CD4-positive, alpha-beta memory T cell (primary cell): ENCODE measurements at places on chromosomes 12 and 14.

DNA sequence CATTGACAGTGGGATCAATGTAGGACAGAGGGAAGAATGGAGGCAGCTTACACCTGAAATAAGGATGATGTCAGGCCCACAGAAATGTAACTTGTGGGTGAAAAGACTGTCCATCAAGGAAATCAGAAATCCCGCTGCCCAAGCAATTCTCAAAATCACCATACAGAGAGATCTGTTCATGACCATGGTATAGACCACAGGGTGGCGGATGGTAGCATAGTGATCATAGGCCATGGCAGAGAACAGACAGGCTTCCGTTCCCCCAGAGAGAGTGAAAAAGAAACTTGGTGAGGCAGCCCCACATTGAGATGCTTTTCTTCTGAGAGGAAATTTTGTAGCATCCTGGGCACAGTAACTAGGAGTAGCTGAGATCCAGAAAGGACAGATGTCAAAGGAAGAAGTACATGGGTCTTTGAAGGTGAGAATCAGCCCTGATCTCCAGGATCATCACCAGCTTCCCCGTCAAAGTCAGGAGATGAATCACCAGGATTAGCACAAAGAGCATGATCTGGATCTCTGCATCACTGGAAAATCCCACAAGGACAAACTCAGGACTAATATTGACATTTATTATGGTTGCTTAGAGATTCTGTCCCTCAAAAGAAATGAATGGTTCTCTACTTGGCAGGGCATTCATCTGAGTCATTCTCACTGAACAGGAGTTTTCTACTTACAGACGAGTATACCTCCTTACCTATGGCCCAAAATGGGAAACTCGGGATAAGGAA lies 5.5 kb upstream of the ZNF641 start:
- DNase-seq = no peak

DNA sequence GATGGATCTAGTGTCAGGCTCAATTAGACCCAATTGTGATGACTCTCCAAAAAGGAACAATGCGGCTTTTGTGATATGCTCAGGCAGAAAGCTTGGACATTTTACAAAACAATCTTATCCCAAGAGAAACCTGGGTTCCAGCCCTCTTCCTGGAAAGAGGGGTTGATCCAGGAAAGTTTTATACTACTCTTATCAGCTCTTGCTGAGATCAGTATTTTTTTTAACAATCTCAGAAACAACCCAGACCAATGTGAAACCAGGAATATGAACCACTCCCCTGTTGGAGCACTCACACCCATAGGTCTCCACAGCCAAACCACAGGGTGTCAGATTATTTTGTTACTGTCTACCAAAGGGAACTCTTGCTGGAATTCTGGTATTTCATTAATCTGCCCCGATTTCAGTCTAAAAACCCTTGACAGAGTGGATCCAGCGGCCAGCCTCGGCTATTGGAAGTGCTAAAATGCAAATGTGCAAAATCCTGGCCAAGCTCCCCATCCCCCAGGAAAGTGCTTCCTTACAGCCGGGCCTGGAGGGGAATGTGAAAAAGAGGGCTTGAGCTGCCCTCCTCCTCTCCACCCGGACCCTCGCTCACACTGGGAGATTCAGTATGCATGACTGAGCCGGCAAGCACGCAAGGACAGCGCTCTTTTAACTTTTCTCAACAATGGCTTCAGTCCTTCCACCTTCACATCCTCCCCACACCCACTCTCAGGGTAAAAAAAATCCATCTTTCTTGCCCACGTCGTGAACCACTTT lies 4.0 kb downstream of the FBXL14 start:
- no peak for DNase-seq

GRCh38 chr12:4086481-4086880 lies 187.1 kb upstream of the CCND2 start:
- no peak for DNase-seq

GRCh38 chr14:63940387-63940786 lies 87.6 kb downstream of the SYNE2 start:
- DNase-seq = peak; percentile 24

GRCh38 chr12:94812345-94812744 lies 162.0 kb upstream of the TMCC3 start:
- DNase-seq = no peak

GRCh38 chr12:129540249-129540648 lies 363.6 kb downstream of the TMEM132D start:
- DNase-seq = no peak

DNA sequence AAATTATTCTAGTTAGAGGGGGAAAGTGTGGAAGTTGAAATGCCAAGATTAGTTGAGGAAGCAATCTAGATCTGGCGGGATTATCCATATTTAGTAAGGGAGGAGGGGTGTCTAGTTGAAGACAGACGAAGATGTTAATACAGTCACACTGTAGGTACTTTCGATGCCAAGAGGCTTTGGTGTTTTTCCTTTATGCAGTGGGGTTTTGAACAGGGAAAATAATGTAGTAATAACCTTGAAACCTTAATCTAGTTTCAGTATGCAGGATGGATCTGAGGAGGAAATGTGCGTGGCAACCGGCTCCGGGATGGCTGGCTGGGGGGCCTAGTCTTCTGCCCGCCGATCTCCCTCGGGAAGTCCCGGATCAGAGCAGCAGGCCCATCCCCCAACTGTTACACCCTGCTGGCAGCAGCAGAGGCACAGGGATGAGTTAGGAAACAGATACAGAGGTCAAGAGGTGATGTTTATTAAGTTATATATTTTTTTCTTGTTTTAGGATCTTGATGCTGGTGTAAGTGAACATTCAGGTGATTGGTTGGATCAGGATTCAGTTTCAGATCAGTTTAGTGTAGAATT lies 27.4 kb downstream of the MDM2 start:
- DNase-seq = no peak

DNA sequence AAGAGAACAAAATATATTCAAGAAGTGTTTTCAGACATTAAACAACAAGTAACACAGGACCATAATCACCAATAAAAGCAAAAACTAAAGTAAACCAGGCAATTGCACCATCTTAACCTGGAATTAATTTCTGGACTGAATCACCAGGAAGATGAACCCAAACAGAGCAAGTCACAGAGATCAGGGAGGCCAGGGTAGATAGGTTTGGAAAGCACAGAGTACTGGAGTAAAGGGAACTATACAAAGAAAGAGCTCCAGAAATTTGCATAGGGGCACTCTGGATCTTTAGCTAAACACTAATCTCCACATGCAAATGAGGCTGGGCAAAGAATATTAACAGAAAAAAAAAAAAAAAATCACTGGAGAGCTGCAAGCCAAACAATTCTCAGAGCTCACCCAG lies 84.7 kb downstream of the NUAK1 start:
- no peak for DNase-seq

DNA sequence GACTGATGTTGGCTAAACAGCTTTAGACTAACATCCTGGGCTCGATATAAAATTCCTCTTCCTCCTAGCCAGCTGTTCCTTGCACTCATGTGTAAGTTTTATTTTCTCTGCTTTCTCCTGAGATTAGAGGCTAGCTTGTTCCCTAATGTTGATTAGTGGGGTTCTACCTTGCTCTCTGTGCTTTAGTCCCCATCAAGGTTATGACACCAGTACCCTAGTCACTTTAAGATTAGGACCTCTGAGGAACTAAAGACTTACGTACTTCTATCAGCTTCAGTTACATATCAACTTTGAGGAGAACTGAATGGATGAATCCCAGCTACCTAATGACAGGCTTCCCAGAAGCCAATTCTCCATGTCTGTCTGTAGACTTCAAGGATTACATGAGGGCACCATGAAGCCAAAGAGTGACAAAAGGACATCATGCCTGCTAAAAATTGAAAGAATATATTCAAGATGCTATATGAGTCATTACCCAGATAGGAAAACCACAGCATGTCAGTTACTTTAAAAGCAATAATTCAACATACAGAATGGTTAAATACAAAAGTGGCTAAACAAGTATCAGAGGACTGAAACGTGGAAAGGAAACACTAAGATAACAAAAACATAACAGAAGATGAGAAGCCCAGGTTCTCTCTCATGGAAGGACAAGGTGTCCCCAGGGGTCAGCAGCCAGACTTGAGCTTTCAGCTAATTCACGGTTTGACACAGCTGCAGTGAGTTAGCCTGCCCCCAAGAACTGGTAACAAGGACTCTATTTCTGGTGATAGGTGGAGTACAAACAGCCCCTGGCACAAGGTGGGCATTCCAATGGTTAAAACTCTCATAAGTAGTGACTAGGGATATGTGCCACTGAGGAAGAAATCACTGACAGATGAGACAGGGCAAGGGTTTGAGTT lies 20.4 kb downstream of the ADAM20 start:
- no peak for DNase-seq

- DNase-seq = no peak
These were observed 367.0 kb upstream of the ATP2B1 start for GRCh38 chr12:90075685-90076084.

GRCh38 chr12:28893365-28893764 lies 255.7 kb upstream of the FAR2 start:
- DNase-seq = no peak

GRCh38 chr14:41636492-41637392 lies 30.1 kb downstream of the LRFN5 start:
- no peak for DNase-seq

GRCh38 chr14:101506211-101506925 lies 54.9 kb upstream of the DIO3 start:
- DNase-seq = no peak

- no peak for DNase-seq
These were observed 9.8 kb upstream of the SSTR1 start for GRCh38 chr14:38197784-38198335.

DNA sequence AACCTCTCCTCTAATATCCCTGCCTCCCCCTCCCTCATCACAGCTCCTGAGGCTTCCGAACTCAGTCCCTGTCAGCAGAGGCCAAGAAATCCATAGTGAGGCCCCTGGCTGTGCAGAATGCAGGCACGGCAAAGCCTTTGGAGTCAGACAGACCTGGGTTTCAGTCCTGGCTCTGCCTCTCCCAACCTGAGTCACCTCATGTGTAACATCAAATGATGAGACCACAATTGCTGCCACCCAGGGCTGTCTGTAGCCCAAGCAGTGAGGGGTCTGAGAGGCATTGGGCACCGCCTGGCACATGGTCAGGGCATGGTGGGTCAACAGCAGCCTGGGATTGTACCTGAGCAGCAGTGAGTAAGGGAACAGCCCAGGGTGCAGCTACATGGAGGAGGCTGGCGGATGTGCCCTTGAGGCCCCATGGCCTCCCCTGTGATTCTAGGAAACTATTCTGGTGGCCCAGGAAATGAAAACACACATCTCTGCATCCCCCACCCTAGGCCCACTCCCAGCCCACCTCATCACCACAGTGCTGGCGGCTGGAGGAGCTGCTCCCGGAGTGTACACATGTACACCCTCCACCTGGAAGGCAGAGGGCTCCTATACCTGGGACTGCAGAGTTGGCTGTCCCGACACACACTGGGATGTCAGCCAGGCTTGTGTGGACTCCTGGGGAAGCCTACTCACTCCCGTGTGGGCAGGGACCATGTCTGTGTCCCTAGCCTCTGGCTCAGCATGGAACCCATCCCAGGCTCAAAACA lies 7.7 kb downstream of the ANKRD33 start:
- DNase-seq = no peak

DNA sequence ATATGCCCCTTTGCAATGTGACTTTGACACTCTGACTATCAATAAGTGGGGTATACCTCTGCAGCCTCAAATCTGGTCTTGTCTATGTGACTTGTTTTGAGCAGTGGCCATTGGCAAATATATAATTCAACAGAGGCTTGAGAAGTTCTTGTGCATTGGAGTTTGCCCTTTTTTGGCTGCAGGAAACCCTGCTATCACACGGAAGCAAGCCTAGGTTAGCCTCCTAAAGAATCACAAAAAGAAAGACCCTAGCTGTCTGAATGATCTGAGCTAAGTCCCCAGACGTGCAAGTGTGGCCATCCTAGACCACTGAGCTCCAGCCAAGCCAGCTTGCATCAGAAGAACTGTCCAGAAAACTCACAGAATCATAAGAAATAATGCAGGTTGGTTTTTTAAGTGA lies 31.8 kb upstream of the PARP11 start:
- DNase-seq = no peak

DNA sequence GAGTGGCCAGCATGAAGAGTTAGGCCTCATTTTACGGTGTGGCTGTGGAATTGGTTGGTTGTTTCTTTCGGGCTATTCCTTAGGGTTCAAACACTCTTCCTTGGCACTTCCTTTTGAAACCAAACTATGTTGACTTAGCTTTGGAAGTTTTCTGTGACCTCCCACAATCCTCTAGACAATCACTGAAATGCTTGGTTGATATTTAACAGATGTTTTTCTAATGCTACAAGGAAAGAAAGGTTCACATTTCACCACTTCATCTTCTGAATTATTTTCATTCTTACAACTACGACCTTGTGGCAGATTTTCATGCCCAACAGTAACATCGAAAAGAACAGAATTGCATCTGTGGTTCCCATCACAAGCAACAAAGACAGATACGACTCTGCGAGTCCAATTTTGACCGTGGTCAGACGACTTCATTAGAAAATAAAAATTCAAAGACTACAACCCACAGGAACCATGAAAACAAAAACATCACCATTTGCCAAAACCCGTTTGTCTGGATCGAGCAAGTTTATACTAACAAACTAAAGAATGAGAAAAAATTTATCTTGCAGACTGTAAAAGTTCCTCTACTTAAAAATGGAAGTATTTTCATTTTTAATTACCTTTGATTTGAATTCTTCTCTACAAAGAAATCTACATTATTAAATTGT lies 16.9 kb downstream of the PRKAB1 start:
- no peak for DNase-seq

- no peak for DNase-seq
These were observed 28.3 kb downstream of the DYNC1H1 start for GRCh38 chr14:101992708-101993107.

GRCh38 chr12:69066492-69067373 lies 133.8 kb upstream of the CPM start:
- DNase-seq = no peak

- DNase-seq = no peak
These were observed 33.6 kb downstream of the CMKLR1 start for GRCh38 chr12:108305520-108305919.

DNA sequence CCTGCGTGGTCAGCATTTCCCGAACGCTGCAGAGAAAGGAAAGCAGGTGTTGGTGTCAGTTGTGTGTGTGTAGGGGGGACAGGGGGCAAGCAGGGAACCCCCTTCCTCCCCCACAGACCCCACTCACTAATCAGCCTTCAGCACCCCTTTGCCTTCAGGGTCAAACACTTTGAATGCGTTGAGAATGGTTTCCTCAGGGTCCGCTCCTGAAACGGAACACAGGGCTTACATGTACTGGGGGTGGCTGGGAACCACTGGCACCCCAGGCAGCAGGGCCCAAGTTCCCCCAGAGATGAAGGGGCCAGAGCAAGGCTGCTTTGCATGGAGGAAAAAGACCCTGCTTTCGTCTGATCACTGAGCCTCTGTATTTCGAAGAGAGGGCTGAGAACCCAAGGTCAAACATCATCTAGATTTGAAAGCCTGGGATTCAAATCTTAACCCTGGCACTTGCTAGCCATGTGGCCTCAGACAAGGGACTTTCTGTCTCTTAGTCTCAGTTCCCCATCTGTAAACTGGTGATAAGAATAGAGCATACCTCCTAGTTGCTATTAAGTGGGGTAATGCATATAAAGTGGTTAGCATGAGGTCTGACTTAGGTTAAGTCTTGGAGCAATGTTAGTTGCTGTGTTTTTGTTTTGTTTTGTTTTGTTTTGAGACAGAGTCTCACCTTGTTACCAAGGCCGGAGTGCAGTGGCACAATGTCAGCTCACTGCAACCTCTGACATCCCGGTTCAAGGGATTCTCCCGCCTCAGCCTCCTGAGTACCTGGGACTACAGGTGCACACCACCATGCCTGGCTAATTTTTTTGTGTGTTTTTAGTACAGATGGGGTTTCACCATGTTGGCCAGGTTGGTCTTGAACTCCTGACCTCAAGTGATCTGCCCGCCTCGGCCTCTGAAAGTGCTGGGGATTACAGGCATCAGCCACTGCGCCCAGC lies 7.0 kb downstream of the MYL2 start:
- no peak for DNase-seq
